ENCODE measurements at places on chromosomes 2 and 18. TPM values are rescaled to one million over a fixed set of nuclear protein-coding genes. Genes with fewer than 3 reads are reported as not detected.

GRCh38 chr2:169525434-169525833, 15.9 kb downstream of the KLHL41 start:
- peaks cover 29% of the 10 kb centered on the region for H3K4me1 ChIP-seq
- no peaks in the 10 kb centered on the region for H3K27me3 ChIP-seq
- H3K36me3 ChIP-seq: peaks cover 98% of the 10 kb centered on the region
- no peak for DNase-seq
- no peak overlapping the region for H3K4me3 ChIP-seq
- peak overlapping the region; percentile 33 for H3K27ac ChIP-seq

Gene POTEI
- total RNA-seq: not detected

GRCh38 chr2:149068996-149069888, 30.7 kb downstream of the LYPD6B start:
- no peak for DNase-seq
- no peak overlapping the region for H3K27ac ChIP-seq
- H3K36me3 ChIP-seq: no peaks in the 10 kb centered on the region
- no peaks in the 10 kb centered on the region for H3K4me1 ChIP-seq
- no peak overlapping the region for H3K4me3 ChIP-seq
- no peaks in the 10 kb centered on the region for H3K27me3 ChIP-seq

GRCh38 chr18:59055345-59056032, 84.2 kb upstream of the SEC11C start:
- H3K4me1 ChIP-seq: peaks cover 26% of the 10 kb centered on the region
- no peaks in the 10 kb centered on the region for H3K27me3 ChIP-seq

Gene PLB1
- total RNA-seq: 1.8 TPM

Gene OSBPL1A
- 70.0 TPM for total RNA-seq

Gene NEMP2
- 1.7 TPM for total RNA-seq

DNA sequence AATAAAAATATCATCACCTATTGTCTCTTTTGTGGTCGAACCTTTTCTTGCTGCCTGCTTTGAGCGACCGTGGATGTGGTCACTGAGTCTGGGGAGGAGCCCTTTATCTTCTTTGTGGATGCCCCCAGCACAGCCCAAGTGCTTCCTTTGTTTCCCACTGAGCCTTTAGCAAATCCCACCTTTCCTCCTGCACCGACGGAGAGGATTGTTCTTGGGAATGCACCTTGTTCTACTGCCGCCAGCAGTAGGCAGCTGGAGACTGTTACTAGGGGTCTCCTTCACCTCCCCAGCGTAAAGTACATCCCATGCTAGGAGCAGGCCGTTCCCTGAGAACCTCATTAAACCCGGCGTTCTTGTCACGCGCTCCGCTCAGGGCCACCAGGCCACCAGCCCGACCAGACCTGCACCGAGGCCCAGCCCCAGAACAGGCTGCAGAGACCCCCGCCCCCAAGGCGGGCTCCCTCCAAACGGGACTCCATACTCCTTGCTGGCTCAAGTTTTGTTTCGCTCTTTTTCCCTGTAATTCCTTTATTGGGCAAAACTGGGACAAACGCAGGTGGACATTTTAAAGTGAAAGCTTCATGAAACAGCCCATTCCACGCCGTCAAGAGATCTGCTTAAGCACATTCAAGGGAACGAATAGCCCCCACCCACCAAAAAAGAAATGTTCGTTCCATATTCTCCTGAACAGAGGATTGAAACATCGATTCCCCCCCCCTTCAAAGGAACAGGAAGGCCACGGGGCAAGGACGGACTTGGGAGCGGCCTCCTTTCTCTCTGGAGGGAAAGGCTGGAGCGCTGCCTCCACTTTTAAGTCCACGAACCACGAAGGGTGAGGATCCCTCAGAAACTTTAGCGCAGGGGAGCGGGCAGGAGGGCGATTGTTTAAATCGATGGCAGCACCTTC, 1.1 kb upstream of the MAT2A start:
- peaks cover 26% of the 10 kb centered on the region for H3K36me3 ChIP-seq
- H3K27ac ChIP-seq: peak overlapping the region; percentile 99
- peak; percentile 52 for DNase-seq
- no peaks in the 10 kb centered on the region for H3K27me3 ChIP-seq

DNA sequence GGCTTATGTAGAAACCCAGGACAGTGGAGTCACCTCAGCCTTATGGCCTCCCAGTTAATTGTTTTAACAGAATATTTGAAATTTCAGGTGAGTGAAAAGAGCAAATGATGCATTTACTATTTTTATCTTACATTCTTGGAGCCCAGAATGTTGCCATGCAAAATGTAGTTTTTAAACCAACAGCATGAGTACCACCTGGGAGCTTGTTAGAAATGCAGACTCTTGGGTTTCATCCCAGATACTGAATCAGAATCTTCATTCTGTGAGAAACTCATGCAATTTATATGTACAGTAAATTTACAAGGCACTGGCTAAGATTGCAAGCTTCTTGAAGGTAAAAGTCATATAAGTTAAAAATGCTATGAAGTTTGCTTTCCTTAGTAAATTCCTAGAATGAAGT, 654.5 kb upstream of the CDH2 start:
- H3K27me3 ChIP-seq: no peaks in the 10 kb centered on the region
- no peaks in the 10 kb centered on the region for H3K4me1 ChIP-seq
- no peak overlapping the region for H3K27ac ChIP-seq
- H3K4me3 ChIP-seq: no peak overlapping the region
- H3K36me3 ChIP-seq: no peaks in the 10 kb centered on the region

DNA sequence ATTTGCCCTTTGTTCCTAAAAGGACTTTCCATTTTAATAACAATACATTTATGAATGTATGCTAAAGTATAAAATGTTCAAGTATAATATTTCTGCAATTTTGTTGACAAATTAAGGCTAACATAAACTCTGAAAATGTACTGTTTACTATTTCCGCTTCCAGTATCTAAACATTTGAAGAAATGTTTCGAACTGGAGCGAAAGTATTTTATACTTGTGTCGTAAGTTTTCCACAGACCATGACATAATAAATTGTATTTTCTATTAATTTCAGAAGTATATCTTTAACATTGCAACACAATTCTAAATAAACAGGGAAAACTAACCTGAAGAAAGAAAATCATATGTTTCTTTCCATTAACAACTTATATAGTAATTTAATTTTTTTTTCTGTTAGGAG, 146.3 kb downstream of the CALCRL start:
- no peaks in the 10 kb centered on the region for H3K4me1 ChIP-seq
- no peak overlapping the region for H3K27ac ChIP-seq
- no peaks in the 10 kb centered on the region for H3K27me3 ChIP-seq
- no peak for DNase-seq
